ENCODE measurements at places on chromosomes 12 and 14.

- DNase-seq = no peak
Measured at GRCh38 chr14:67495827-67496226, 7.3 kb upstream of the TMEM229B start.

DNA sequence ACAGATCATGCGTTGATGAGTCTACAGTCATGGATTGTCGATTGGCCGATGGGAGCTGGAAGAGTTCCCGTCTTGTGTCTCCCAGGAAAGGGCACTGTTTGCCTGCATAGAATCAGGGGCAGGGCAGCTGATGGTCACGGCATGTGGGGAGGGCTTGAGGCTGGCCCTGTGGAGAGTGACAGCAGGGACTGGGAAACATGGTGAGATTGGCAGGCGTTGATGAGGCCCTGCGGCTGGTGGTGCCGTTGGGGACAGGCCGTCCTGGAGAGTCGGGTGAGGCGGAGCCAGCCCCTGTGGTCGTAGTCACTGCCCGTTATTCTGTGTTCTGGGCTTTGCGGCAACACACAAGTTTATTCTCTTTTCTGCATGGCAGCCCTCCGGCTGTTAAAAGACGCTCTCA is 52.9 kb downstream of the TECPR2 start:
- no peak for DNase-seq

GRCh38 chr12:46489951-46490388 is 117.4 kb upstream of the SLC38A2 start:
- DNase-seq = no peak

GRCh38 chr14:23097786-23098185 is 2.5 kb downstream of the C14orf119 start:
- no peak for DNase-seq

DNA sequence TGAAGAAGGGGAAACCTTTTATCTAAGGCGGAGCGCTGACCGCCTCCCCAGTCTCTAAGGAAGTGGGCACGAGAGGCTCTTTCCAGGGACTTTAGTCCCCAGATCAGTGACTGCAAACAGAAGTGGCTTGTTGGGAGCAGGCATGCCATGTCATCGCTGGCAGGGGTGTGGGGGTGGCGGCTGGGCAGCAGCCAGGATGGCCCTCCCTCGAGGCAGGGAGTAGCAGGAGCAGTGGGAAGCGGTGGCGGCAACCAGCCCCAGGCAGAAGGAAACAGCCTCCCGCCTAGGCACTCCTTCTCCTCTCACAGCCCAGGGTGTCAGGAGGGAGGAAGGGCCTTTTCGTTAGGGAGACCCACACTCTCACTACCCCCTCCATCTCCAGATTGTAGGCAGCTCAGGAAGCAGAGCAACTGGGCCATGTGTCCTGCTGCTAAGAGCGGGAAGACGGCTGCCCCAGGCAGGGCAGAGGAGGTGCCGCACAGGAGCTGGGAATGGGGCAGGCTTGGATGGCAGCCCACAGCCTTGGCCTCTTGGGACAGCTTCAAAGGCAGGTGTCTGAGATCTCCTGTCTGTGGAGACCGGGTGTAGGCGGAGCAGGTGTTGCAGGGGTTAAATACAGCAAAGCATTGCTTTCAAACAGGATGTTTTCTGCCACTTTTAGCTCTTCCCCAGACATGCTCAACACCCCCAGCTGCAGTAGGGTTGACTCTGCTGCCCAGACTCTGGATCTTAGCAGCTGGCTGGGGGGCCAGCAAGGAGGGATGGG is 21.8 kb downstream of the VDR start:
- DNase-seq = peak; percentile 88

DNA sequence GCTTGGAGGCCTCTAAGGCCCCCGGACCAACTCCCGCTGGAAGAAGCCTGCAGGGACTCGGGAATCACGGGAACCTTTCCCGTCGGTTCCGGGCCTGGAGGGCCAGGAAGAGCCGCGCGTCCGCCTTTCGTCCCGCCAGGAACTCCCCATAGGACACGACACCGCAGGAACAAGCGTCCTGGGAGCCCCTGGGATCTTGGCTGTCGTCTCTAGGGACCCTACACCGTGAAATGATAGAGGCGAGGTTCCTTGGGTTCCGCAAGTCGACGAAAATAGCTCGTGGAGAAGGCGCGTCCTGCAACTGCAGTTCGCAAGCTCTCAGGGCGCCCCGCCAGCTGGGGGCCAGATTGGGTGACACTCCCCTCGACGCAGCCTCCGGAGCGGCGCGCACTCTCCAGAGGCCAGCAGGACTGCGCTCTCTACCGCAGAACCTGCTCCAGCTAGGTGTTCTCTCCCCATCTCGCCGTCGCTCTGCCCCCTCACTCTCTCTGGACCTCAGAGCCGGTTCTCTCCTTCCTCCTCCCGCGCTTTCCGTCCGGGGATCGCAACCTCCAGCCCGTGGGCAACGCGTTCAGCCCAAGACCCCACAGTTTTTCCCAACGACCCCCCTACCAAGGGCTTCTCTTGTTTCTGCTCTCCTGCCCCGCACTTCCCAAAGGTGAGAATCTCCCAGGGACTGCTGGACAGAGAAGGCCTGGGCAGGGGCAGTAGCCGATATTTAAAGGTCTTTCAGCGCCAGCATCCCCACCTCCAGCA is 776 bp downstream of the BMP4 start:
- DNase-seq = peak; percentile 87

DNA sequence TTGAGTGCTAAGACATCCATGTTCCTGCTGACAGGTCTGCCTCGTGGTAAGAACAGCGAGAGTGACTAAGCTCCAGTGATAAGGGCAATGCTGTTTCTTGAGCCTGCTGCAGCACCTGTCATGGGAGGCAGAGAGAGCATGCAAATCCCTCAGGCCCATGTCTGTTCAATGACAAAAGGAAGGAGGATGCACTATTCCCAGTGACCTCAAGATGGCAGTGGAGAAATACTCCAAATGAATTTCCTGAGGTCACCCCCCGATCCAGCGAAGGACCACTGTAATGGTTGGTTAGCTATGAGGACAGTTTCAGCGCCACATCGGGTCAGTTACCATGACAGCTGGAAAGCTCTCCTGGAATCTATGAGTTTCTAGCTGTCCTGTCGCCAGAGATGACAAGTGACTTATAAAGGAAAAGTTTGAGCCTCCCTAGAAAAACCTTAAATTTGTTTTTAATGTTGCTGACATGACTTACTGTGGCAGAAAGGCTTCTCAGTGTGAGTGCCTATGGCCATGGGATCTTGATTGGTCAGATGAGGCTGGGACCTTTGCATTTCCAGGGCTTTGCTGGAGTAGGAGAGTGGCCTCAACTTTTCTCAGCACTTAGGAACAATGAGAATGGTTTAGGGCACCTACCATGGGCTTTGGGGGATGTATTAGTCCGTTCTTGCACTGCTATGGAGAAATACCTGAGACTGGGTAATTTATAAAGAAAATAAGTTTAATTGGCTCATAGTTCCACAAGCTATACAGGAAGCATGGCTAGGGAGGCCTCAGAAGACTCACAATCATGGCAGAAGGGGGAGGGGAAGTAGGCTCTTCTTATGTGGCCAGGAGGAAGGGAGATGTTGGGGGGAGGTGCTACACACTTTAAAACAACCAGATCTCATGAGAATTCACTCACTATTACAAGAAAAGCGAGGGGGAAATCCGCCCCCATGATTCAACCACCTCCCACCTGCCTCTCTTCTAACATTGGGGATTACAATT is 88.0 kb upstream of the TMEM260 start:
- DNase-seq = no peak

DNA sequence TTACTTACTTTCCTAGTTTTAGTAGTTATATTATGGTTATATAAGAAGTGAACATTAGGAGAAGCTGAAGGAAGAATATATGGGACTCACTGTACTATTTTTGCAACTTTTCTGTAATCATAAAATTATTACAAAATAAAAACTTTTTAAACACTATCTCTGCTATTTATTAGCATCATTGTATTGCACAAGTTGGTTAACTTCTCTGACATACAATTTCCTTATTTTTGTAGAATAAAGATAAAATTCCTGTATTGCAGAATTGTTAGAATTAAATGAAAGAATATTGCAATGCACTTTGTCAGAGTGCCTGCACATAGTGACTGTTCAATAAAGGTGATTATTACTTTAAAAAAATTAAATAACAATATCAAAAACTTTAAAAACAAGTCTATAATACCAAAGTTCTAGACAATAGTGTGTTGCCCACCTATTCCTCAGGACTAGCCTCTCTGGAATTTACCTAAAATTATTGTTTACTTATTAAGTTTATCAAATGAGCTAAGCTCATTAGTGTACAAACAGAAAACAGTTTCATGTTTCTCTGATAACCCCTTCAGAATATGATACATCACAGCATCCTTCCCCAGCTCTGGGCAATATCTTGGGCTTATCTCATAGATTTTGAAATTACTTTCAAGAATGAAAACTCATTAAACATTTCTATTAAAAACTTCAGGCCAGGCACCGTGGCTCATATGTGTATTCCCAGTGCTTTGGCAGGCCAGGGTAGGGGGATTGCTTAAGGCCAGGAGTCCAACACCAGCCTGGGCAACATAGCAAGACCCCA is 77.4 kb upstream of the TMPO start:
- no peak for DNase-seq

- DNase-seq = no peak
Measured at GRCh38 chr12:59843260-59843843, 247.5 kb downstream of the SLC16A7 start.

DNA sequence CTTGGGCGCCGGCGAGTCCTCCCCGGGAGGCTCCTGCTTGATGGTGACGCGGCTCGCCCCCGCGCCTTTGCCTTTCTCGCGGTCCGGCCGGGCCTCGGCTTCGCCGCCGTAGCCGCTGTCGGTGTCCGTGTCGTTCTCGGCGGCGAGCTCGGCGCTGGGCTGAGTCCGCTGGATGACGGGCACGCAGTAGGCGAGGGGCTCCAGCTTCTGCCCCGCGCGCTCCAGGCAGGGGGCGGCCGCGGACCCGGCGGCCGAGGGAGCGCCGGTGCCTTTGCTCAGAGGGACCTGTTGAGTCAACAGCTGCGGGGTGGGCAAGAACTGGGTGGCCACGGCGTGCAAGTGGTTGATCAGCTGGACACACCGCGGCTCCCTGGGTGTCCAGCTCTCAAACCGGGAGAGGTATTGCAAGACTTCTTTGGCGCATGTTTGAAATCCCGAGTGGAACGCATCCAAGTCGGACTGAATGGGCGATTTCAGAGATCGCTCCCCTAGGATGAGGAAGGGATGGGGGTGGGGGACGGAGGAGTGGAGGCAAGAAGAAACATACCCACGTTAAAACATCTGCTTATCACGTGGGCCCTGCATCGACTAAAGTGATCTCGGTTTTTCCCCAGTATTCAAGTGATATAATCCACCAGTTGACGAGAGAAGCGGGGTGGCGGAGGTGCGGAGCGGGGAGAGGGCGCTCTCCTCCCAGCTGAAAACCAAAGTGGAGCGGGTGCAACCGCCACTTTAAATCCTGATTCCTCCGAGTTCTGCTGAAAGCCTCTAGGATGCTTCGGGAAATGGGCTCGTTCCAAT is 2.0 kb downstream of the BHLHE41 start:
- no peak for DNase-seq

DNA sequence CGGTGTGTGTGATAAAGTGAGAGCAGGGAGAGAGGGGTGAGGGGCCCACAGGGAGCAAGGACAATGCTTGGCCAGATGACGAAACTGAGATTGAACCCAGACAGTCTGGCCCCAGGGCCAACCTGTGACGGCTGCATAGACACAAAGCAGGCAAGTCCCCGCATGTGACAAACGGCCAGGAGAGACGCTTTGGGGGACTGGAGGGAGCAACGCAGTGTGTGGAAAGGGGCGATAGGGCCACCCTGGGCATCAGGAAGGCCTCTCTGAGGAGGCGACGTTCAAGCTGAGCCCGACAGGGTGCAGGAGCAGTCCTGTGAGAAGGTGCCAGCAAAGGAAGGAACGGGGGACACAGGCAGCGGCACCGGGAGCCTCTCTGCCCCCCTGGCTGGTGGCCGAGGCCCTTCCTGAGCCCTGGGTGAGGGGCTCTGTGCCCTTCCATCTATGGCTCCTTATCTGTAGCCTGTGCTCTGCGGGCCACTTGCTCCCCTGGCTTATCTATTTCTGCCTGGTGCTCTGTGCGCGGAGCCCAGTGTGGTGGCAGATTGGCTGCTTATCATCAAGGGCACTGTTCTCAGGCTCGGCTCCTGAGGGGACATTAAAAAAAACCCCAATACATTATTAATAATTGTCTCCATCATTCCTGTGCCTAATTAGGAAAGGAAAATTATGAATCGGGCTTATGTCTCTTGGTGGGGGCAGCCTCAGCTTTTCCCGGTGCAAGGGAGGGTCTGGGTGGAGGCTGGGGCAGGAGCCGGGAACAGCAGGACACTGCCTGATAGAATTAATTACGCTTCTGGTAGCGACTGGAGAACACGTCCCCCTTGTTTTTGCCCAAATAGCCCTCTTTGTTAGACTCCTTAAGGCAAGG is 39.8 kb downstream of the PRIMA1 start:
- DNase-seq = no peak

GRCh38 chr12:122841544-122842321 is 6.5 kb downstream of the HIP1R start:
- peak; percentile 59 for DNase-seq

DNA sequence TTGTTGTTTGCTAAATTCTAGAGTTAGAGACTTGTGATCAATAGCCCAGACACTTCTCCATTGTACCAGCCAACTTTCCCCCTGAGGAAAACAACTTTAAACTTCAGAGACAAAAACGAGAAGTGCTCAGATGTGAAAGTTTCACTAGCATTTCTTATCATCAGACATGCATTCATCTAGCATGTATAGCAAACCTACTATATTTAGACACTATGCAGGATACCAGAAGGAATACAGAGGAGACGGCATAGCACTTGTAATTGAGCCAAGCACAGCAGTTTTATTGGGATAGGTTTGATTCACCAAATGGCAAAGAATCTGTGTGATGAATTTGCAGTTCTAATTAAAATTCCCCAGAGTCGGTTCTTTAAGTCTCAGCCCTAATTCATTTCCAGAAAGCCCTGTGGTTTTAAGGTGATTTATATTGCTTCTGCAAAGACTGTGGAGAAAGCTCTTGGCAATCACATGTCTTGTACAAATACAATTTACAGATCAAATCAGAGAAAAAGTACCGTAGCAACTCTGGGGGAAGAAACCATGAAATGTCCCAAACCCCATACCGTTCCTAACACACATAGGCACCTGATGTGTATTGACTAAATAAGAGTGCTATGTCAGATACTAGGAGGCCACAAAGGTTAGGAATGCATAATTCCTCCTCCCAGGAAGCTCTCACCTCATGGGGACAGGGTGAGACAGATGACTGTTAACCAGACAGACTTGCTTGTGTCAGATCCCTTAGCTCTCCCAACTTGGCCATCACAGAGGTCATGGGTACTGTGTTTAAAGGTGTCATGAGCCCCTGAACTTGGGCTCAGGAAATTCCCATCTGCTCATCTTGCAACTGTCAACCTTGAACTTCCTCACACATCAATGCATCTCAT is 69.6 kb upstream of the KRAS start:
- no peak for DNase-seq

GRCh38 chr12:94231709-94232108 is 83.3 kb downstream of the PLXNC1 start:
- no peak for DNase-seq

- no peak for DNase-seq
Measured at GRCh38 chr12:132311201-132311915, 18.0 kb downstream of the GALNT9 start.

DNA sequence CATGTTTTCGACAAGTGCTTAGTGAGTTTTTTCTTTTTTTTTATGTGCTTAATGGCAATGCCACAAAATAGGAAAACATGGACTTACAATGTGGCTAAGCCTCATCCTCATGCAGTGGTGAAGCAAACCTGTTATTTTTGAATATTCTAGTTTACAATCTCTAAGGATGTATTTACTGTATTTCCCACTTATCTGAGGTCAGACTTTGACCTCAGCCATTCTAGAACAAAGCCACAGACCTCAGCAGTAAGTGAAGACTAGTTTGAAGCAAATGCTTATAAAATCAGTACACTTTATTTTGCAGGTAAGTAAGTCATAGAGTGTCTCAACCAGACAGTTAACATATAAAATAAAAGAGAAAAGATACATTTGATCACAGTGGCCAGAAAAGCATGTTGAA is 130.1 kb downstream of the CCDC91 start:
- no peak for DNase-seq
